GM13976 (cell line): ENCODE measurements at places on chromosomes 11 and 22.

DNA sequence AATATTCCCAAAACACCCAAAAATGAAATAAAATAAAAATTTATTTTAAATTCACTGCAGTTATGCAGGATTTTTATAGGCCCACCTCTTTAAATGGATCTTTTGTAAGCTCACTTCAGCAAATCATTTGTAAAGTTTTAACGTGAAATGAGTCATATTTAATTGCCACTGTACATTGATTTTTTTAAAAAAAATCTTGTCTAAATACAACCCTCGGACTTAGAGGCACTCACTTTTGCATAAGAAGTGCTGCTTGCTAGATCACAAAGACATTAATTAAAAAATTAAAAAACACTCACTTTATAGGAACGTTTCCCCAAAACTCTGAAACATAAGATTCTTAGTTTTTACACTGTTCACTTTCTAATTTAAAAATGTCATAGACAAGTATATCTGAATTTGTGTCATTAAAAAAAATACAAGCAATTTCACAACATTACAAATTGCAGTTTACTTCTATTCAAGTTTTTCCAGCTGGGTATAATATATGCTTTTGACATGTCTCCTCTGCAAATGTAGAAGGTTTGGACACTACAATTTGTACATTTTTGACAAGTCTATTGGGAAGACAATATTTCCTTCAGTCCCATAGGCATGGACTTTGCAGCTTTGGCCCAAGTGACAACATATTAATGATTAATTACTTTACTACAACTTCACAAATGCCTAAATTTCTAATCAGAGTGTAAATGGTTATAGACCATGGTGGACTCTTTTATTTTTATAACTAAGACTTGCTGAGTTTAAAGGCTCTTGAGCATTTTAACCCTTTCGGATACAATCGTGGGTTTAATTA, 1088.4 kb downstream of the LRRC4C start:
- no peak for DNase-seq

DNA sequence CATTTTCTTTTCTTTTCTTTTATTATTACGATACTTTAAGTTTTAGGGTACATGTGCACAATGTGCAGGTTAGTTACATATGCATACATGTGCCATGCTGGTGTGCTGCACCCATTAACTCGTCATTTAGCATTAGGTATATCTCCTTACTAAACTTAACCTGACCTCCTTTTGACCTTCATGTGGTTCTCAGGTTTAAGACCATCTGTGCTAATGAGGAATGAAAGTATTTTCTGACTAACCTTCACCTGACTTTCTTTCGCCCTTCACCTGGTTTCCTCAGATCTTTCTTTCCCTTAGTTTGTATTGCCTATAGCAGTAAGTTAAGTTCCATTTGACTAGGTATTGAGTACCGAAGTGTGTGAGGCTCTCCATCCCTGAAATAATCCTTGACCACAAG, 6.5 kb downstream of the EXPH5 start:
- DNase-seq: no peak

GRCh38 chr22:39567135-39567946, 3.2 kb upstream of the CACNA1I start:
- no peak for DNase-seq

- DNase-seq: no peak
These were observed 7.5 kb upstream of the STK33 start for GRCh38 chr11:8601376-8602133.

DNA sequence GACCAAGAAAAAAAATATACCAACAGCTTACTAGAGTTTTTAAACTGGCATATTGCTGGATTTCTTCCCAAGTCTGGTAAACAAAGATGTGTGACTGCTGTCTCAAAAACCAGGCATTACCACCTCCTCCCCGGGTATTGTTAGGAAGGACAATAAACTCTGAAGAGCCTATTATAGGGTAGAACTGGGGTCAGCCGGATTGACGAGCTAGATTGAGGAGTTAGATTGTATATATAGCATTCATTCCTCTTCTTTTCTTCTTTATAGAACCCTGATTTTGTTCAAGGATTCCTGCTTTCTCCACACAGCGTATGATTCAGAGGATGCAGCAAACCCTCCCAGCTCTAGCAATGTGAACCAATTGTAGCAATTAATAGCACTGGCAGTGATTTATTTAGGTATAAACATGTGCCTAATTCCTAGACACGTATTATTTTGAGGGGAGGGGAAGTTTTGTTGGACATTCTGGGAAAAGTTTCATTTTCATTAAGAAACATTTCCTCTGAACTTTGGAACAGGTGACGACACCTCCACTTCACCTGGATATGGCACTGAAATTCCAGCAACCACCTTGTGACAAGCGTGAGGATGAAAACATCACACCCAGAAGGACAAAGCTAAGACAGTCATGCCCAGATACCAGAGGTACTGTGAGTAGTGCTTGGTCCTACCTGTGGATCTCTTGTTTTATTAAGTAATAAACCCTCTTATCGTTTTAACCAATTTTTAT, 679.4 kb upstream of the KIRREL3 start:
- no peak for DNase-seq

DNA sequence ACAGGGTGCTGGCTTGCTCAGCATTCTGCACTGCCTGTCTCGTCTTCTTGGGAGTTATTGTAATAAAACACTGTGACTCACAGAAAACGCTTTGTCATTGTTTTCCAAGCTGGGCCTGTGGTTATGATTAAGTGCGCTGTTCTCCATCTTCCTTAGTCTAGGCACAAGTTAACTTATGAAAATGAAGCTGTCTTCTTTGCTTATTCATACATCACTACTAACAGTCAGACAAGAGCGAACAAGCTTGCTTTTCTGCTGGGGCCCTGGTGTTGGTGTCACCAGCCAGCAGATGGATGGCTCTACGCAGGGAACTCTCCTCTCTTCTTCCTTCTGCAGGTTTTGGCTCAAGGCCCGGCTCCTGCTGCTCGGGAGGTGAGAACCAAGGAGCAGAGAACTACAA, 380.1 kb upstream of the SYN3 start:
- no peak for DNase-seq

- DNase-seq: peak; percentile 89
These were observed 7.7 kb downstream of the RIN1 start for GRCh38 chr11:66328302-66329144.

DNA sequence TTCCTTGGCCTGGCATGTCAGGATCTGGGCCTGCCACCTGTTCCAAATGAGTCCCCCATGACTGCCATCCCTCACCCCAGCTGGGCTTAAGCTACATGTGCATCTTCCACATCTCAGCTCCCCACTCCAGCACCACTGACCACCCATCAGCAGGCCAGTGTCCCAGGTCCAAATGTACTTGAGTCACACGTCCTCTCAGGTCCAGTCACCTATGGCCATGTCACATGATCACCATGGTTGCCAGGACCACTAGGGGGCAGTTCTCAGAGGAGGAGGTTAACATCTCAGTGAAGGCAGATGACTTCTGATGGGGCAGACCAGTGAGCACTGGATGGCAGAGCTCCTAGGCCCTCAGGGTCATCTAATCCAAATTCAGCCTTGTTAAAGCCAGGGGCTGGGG, 41.9 kb upstream of the WNT11 start:
- no peak for DNase-seq

- no peak for DNase-seq
These were observed 83.0 kb downstream of the CDKN1C start for GRCh38 chr11:2802389-2803185.

DNA sequence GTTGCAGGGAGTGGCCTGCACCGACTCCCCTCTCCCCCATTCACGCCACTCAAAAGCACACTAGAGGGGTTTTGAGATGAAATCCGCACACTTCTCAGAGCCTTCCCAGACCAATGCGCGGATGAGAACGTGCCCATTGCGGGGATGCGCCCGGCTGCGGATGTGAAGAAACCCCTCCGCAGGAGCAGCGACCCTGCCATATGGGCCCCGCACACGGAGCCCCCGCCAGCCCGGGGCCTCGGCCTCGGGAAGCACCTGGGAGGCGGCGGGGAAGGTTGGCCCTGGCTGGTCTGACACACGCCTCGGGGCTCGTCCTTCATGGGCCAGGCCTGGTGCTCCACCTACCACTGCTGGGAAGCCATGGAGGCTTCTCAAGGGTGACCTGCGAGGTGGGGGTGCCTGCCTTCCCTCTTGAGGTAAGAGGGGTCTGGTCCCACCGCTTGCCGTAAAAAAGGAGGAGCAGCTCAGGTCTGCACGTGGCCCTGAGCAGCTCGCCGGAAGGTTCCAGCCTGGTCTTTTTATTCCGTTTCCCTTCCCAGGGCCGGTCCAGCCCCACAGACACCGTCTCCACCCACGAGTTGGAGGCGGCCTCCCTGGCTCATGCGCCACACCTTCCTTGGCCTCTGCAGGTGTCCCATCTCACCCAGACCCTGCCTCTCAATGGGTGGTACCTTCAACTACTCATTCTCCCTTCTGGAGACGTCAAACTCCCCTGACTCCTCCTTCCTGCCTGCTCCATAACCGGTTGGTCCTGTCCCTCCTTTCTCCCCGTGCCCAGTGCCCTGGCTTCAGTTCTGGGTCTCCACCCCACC, 39.4 kb downstream of the TRMU start:
- no peak for DNase-seq

GRCh38 chr22:38317122-38317994, at the start of gene CSNK1E:
Gene CSNK1E (minus strand): TSS chr22:38317433. CDS start chr22:38314157, 3,276 bp downstream.
- peak; percentile 94 for DNase-seq

GRCh38 chr11:64234647-64235379, 429 bp downstream of the VEGFB start:
- DNase-seq: no peak

- DNase-seq: no peak
These were observed 374 bp downstream of the NLRP10 start for GRCh38 chr11:7964873-7965272.

DNA sequence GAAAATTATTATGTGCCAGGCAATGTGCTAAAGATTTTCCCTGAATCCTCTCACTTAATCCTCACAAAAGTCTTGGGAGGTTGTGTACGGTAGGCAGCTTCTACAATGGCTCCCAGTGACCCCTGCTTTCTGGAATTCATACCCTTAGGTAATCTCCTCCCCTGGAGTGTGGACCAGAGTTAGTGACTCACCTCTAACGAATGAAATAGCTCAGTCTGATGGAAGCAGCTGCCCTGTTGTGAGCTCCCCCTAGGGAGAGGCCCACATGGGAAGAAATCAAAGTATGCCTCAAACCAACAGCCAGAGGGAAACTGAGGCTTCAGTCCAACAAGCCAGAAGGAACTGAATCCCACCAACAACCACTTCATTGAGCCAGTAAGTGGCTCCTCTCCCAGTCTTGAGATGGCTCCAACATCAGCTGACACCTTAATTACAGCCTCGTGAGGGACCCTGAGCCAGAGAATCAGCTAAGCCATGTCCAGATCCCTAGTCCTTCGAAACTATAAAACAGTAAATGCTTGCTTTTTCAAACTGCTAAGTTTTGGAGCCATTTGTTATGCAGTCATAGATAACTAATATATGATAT, 98.9 kb upstream of the ISX start:
- DNase-seq: no peak

DNA sequence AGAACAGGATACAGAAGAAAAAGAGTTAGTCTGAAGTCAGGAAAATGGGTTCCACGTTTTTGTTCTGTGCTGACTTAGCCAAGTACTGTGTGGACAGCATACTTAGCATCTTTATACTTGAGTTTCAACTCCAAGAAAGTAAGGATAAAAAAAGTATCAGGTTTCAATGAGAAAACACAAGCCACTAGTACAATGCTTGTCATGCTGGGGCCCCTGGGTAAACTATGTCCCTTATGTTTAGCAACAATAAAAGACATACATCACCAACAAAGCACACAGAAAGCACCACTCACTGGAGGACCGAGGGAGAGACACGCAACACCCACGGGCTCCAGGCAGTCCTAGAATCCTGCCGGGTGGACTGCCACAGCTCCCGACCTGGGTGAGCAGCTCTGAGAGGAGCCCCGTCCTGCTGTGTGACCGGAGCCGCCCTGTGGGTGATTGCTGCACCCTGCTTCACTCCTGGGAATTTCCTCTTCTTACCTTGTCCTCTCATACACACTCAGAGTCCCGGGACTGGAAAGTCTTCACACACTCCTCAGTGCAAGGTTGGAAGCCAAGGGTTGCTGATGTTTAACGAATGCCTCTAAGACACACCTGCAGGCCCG, 890.5 kb downstream of the BRD1 start:
- DNase-seq: no peak

GRCh38 chr11:130156108-130157022, 3.2 kb upstream of the ST14 start:
- no peak for DNase-seq

- no peak for DNase-seq
These were observed 106.8 kb downstream of the CCDC83 start for GRCh38 chr11:85961930-85962363.

GRCh38 chr11:66333896-66334604, 2.2 kb downstream of the RIN1 start:
- DNase-seq: no peak
